Fibroblast of pulmonary artery (primary cell): ENCODE measurements at places on chromosomes 4 and X.

- DNase-seq: no peak
Observed at GRCh38 chr4:80071604-80072227, 1.3 kb downstream of the ANTXR2 start.

- DNase-seq: no peak
Observed at GRCh38 chrX:136892412-136892811, 11.9 kb upstream of the RBMX start.

GRCh38 chrX:65647801-65648200, 19.7 kb upstream of the MSN start:
- no peak for DNase-seq

GRCh38 chr4:127012549-127012948, 620.2 kb upstream of the INTU start:
- DNase-seq: peak; percentile 9
